Endothelial cell of umbilical vein (primary cell): ENCODE measurements at places on chromosomes 11 and 22. TPM values are rescaled to one million over a fixed set of nuclear protein-coding genes. Genes with fewer than 3 reads are reported as not detected.
A peak's percentile ranks its signal among the peaks of the same experiment; 100 is the strongest.

The RIMBP3B gene
- not detected in 2 replicates for polyA plus RNA-seq

The OR8D4 gene
- not detected in 2 replicates for polyA plus RNA-seq

The TRIM48 gene
- not detected in 2 replicates for polyA plus RNA-seq

The TLCD5 gene
- polyA plus RNA-seq: 8.3 and 9.7 TPM in 2 replicates

DNA sequence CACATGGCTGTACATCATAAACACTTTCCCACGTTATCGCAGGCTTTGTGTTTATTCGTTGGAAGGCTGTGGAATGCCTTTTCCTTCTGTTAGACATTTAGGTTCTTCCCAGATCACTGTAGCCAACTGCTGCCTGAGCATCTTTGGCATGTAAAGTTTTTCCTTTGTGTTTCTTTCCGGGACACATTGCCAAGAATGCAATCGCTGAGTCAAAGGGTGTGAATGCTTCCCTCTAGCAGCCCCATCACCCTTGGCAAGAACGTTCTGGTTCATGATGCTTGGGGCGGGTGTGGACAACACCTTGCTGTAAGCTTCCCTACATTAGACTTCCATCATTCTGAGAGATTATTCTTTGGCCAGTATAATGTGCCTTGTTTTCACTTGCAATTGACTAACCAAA, 136.2 kb downstream of the OSBP2 start:
- no peaks in the 10 kb centered on the region for H3K36me3 ChIP-seq
- H3K4me3 ChIP-seq: no peak overlapping the region
- H3K4me1 ChIP-seq: peaks cover 18% of the 10 kb centered on the region
- H3K27ac ChIP-seq: peak overlapping the region; percentile 69
- DNase-seq: peak; percentile 92
- no peaks in the 10 kb centered on the region for H3K27me3 ChIP-seq

DNA sequence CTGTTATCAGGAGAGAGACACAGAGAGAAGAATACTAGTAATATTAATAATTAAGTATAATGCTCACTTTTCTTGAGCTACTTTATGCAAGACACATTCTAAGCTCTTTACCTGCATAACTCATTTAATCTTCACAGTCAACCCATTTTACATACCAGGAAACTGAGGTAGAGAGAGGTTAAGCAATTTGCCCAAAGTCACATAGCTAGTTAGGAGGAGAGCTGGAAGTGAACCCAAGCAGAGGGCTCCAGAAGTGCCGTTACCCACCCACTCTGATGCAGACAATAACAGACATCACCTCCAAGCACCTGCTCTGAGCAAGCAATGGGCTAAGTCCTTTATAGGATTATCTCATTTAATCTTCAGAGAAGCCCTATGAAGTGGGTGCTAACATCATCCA, 24.8 kb downstream of the MICAL2 start:
- no peaks in the 10 kb centered on the region for H3K36me3 ChIP-seq
- no peak overlapping the region for H3K4me3 ChIP-seq
- no peak overlapping the region for H3K27ac ChIP-seq
- DNase-seq: no peak
- H3K27me3 ChIP-seq: no peaks in the 10 kb centered on the region

DNA sequence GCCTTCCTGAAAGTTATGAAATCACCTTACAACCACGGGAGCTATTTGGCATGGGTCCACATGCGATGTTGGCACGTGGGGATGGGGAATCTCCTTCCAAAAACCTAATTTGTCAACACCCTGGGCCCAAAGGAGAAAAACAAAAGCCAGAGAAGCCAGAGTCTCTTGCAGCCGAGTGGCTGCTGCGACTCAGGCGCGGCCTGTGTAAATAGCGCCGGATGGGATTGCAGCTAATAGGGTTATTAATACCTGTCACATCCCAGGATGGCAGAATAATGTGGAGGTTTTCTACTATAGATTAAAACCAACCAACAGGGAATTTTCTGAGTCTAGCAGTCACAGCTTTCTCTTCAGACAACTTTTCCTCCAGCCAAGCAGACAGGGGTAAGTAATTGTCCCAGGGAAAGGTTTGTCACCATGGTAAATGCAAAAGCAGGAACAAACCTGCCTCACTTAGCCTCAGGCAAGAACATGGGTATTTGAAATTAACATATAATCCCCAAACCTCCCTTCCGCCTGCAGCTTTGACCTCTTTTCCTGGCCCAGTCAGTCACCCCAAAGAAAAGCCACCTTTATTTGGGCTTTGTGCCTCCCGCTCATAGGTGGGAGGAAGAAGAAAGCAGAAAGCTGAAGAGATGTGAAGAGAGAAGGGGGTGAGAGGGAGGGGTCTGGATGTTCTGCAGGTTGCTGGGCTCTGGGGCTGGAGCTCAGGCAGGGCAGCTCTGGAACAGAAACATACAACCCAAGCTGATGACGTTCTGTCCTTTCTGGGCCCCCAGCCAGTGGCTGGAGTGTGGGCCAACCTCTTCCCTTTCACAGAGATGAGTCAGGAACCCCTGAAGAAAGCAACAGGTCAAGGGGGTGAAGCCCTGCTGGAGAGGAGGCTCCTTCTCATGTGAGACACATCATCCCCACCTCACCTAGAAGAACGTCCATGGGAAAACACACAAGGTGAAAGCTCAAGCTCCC, 376.5 kb downstream of the NXPE2 start:
- H3K27ac ChIP-seq: no peak overlapping the region
- H3K36me3 ChIP-seq: no peaks in the 10 kb centered on the region
- no peak for DNase-seq
- H3K27me3 ChIP-seq: no peaks in the 10 kb centered on the region
- H3K4me3 ChIP-seq: no peak overlapping the region

DNA sequence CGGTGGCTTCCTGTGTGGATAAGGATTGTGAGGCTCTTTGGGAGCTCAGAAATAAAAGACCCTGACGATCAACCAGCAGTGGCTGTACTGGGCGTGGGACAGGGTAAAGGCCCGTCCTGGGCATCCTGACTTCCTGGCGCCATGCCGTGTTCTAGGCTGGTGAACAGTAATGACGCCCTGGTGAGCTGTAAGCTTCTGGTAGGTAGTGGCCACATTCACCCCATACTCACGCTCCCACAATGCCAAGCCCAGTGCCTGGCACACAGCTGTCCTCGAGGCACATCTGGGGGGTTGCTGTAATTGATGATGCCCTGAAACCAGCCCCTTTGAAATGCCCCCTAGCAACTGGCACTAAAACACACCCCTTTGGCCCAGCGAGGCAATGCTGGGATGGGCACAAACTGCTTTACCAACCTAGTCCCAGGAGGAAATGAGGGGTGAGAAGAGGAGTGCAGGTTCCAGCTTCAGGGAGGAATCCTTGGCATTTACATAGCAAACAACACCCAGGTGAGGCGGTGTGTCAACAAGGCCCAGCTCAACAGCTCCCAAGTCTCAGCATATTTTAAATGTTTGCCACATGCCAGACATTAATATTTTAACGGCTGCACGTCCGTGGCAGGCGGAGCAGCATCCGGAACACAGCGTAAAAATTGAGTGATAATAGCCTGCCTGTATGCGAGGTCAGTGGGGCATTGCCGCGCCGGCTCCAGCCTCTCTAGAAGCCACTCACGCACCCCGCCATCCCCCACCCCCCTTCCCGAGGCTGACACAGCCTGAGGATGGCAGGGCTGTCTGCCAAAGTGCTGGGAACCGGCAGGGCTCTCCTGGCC, 79.3 kb downstream of the DSCAML1 start:
- H3K4me1 ChIP-seq: no peaks in the 10 kb centered on the region
- no peak for DNase-seq
- no peaks in the 10 kb centered on the region for H3K36me3 ChIP-seq

DNA sequence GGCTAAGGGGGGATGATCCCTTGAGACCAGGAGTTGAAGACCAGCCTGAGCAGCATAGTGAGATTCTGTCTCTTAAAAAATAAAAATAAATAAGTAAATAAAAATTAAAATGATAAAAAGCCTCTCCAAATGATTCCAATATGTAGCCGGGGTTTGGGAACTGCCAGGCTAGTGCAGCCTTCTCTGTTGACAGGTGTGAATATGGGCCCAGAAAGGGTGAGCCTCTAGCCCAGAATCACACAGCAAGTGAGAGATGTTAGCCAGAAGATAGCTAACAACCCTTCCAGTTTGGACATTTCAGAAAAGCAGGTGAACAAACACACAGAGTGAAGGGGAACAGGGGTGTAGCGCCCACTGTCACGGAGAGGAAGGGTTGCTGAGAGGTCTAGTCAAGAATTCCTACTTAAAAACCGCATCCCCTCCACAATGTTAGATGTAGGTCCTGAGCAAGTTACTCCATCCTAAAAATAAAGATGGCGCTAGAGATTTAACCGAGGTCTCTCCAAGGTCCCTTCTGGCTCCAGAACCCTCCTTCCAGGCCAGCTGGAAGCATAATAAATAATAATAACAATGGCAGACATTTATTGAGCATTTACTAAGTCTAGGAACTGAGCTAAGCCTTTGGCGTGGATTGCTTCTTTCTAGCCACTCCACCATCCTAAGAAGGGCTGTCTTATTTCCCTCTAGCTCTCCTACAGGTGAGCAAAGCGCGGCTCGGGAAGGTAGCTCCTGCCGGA, 51.6 kb downstream of the CYTH4 start:
- peaks cover 22% of the 10 kb centered on the region for H3K4me1 ChIP-seq
- H3K27ac ChIP-seq: no peak overlapping the region
- DNase-seq: no peak
- no peaks in the 10 kb centered on the region for H3K36me3 ChIP-seq
- no peak overlapping the region for H3K4me3 ChIP-seq

DNA sequence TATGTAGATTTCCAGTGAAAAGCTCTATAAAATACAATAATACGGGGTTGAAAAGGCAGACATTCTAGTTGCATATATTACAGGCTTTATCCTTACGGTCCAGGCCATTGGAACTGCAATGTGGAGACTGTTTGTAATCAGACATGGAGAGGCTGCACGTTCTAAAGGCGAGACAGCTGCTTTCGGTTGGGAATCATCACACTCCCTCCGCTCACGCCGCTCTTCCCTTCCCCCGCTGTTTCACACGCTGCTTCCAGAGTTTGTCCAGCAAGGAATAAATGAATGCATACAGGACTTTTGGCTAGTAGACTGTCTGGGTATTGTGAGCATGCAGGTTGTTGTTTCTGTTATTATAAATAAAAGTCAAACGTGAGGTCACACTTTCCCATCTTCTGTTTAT, 13.5 kb upstream of the EFCAB6 start:
- H3K36me3 ChIP-seq: no peaks in the 10 kb centered on the region
- no peaks in the 10 kb centered on the region for H3K27me3 ChIP-seq
- H3K4me3 ChIP-seq: no peak overlapping the region
- DNase-seq: no peak
- H3K27ac ChIP-seq: no peak overlapping the region
- H3K4me1 ChIP-seq: no peaks in the 10 kb centered on the region
